ENCODE measurements at places on chromosomes 5 and 9.

- no peak for DNase-seq
Measured at GRCh38 chr5:28009576-28009975, 971.2 kb upstream of the CDH9 start.

DNA sequence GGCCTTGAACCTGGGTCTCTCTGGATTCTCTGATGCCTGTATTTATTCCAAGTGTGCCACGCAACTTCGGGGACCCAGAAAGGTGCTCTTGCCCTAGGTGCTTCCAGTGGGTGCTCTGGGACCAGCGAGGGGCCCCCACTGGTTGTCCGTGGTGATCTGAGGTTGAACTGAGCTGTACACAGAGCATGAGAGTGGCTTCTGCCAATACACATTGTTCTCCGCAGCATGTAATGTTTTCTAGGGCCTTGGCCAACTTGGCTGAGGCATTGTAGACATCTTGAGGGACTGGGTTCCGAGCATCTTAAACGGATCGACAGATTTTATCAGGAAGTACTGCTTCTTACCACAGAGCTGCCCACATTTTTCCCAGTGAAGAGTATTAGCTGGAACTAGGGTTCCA, 117.9 kb downstream of the MTX3 start:
- DNase-seq, result no peak

GRCh38 chr9:112839331-112839730, 51.3 kb downstream of the SLC46A2 start:
- DNase-seq, result no peak

GRCh38 chr5:31939151-31939550, 235.0 kb downstream of the GOLPH3 start:
- DNase-seq, result no peak

- no peak for DNase-seq
Measured at GRCh38 chr9:113205861-113206260, 15.2 kb downstream of the FKBP15 start.

DNA sequence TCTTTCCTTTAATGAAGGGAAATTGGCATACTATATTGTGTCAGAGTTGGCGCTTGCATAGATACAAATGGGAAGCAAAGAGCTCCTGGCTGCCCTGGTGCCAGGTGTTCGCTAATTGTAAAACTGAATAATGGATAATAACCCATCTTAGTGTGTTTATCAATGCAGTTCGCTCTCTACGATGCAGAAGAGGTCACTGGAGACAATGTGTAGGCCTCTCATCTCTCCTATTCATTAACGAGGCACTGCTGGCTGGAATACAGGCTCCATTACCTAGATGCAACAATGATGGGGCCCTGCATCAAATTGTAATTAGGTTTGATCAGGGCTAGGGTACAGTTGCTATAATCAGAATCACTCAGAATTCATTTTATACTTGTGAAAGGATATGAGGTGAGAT, 171.0 kb downstream of the RMI1 start:
- no peak for DNase-seq

GRCh38 chr9:114624677-114625076, 13.6 kb downstream of the TMEM268 start:
- DNase-seq, result no peak

DNA sequence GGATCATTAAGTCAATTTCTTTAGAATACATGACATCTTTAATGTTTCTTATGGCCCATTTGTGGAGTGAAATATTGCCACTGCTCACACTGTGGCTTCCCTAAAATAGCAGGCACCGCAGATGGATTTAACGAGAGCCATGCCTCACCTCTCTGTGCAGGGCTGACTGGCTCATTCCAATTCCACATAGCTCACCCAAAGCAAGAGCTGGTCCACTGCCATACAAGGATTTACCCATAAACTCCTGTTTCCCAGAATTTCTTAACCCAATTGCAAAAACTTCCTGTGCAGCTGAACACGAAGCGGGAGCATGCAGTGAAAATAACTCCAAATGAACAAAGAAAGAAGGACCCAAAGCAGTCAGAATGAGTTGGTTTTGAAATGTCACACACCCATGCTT, 159.5 kb downstream of the BAAT start:
- no peak for DNase-seq

GRCh38 chr5:101505891-101506570, 602.9 kb upstream of the ST8SIA4 start:
- DNase-seq, result no peak

DNA sequence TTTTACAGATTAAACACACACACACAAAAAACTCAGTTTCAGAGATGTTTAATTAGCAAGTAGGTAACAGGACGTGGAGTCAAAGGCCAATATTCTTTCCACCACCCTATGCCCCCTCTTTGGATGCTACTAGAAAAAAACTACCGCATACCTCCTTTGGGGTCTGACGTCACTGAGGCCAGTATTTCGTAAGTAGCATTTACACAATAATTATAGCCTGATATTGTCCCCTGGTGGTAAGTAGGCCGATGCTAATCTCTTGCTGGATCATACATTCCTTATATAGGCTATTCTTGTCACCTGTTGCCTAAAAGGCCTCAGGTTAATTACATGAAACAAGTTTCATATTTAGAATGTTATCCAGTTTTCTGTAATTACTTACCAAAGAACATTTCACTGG, 21.0 kb upstream of the SMARCA2 start:
- DNase-seq, result no peak

DNA sequence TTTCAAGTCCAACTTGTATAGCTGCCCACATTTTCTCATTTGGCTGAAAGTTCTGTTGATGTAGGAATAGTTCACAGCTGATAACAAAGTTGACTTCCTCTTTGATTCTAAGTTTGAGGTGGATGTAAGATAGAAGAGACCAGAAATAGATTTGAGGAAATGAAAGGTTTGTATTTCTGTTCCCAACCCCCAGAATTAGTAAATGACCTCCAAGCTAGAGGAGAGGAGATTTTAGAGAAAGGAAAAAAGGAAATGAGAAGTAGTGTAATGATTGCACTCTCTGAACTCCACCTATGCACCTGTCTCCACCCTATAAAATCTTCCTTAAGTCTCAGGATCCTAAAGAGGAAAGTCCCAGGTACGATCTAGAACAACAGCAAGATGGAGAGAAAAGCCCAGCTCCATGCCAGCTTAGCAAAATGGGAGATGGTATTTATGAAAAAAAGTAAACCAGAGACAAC, 130.4 kb upstream of the POC5 start:
- DNase-seq, result no peak

- no peak for DNase-seq
Measured at GRCh38 chr9:22423566-22423965, 23.1 kb upstream of the DMRTA1 start.

- DNase-seq, result no peak
Measured at GRCh38 chr9:138009016-138009802, 131.6 kb downstream of the CACNA1B start.

GRCh38 chr5:19172926-19173470, 815.0 kb downstream of the CDH18 start:
- DNase-seq, result no peak

GRCh38 chr5:41425736-41426135, 84.7 kb downstream of the PLCXD3 start:
- DNase-seq, result no peak

- no peak for DNase-seq
Measured at GRCh38 chr5:121292664-121293063, 559.0 kb upstream of the FTMT start.

- no peak for DNase-seq
Measured at GRCh38 chr5:110840347-110840960, 101.6 kb downstream of the SLC25A46 start.

DNA sequence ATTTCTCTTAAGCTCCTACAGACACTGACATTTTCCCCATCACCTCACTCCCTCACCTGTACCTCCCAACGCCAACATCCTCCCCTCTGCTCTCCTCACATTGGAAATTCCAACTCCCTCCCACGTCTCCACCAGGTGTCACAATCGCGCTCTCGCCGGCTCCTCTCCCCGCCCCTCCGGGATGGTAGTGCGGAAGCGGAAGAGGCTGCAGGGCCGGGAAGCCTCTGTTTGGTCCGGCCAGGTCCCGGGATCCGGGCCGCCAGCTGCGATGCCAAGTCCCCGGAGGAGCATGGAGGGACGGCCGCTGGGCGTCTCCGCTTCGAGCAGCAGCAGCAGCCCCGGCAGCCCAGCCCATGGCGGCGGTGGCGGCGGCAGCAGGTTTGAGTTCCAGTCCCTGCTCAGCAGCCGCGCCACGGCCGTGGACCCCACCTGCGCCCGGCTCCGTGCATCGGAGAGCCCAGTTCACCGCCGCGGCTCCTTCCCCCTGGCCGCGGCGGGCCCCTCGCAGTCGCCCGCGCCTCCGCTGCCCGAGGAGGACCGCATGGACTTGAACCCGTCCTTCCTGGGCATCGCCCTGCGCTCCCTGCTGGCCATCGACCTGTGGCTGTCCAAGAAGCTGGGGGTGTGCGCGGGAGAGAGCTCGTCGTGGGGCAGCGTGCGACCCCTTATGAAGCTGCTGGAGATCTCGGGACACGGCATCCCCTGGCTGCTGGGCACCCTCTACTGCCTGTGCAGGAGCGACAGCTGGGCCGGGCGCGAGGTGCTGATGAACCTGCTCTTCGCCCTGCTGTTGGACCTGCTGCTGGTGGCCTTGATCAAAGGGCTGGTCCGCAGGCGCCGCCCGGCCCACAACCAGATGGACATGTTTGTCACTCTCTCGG, at the start of gene PLPP6:
Gene PLPP6, plus strand, starts transcription at position 187 of the 881 bp plus-strand sequence. Its CDS starts 82 bp downstream, at position 269.
- peak; percentile 94 for DNase-seq

DNA sequence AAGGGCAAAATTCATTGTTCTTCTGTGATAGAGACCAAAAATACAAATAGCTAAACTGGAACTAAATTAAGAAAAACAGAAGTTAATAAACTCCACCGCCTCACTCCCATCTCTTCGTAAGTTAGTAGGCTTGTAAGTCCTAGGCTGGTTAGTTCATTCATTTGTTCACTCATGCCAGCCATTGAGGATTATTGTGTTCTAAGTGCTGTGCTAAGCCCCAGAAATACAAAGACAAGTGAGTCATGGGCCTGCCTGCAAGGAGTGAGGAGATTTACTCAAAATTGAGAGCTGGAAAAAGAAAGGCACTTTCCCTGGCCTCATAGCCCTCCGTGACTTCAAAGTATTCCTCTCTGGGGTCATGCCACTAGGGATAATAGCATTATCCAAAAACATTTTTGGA, 8.5 kb downstream of the DOCK8 start:
- no peak for DNase-seq

GRCh38 chr9:115278326-115279035, 160.5 kb upstream of the TNC start:
- DNase-seq, result no peak
